ENCODE measurements at places on chromosomes 5 and 9.

DNA sequence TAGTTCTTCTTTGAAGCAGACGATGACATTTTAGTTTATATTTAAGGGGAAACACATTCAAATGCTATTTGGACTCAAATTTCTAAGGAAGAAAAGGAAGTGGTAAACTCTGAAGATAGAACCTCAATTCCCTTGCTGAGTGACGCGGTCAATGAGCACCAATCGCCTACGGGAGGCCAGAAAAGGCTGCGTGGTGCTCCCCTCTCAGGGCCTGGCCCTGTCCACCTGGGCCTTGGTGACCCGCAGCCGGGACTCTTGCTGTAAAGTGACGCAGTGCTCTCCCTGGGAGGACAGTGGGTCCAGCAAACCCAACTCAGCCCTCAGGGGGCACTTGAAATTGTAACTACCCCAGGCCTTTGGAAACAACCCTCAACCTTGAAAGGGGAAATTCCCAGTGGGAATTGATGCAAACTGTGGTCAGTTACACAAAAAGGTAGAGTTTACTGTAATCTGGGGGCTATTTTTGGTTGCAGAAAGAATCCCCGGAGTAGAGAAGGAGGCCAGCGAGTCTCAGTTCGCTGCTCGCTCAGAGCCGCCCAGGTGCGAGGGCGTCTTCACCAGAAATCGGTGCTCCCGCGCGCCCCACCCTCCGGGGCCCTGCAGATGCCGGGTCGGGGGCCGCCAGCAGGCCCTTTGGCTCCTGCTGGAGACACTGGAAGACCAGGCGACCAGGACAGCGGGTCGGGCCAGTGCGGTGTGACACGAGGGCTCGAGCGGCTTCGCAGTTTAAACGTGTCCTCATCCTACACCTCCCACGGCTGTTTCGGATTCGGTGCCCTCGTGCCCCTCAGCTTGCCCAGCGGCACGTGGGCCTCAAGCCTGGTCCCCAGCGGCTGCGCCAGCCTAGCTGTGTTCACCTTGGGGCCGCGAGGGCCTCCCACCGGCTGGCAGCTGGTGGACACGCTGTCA is 1.4 kb upstream of the ANKRD33B start:
- DNase-seq: no peak

- DNase-seq: no peak
Measured at GRCh38 chr9:73327149-73327548, 175.5 kb downstream of the ANXA1 start.

- DNase-seq: no peak
Measured at GRCh38 chr5:157593052-157593757, 17.6 kb upstream of the ADAM19 start.

- DNase-seq: peak; percentile 6
Measured at GRCh38 chr5:141814064-141814964, 63.9 kb downstream of the PCDH1 start.

GRCh38 chr5:82799361-82800077 is 277.7 kb downstream of the TMEM167A start:
- DNase-seq: no peak

DNA sequence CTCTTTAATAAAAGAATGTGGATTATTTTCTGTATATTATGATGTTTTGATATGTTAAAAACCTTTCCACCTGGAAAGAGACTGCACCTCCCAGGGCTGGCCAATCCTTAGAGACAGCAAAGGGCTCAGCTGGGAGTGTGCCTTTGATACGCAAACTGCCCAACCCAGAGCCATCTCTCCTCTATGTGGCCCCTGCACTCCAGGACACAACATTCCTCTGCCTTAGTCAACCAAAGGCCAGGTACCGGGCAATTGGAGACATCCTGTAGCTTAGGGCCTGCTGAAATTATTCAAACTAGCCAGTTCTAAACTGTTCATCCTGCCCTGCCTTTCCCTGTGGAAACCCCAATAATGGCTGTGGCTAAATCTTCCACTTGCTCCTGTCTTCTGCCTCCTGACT is 5.0 kb upstream of the HSPB3 start:
- DNase-seq: no peak

DNA sequence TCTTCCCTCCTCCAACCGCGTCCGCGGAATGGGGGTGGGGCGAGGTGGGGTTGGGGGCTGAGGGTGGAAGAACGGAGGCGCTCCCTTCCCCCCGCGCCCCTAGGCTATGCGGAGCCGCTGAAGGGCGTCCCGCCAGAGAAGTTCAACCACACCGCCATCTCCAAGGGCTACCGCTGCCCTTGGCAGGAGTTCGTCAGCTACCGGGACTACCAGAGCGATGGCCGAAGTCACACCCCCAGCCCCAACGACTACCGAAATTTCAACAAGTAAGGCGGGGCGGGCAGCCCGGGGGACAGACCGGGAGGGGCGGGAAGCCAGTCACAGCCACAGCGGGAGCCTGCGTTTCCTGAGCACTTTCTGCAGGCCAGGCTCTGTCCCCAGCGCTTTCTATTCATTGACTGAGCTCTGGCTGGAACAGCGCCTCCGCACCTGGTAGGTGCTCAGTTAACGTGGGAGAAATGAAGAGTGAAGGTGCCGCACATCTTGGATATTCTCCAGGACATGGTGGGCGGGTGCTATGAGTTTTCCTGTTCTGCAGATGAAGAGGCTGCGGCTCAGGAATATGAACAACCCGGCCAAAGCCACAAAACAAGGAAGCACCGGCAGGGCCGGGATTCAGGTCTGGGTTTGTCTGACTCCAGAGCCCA is 11.3 kb downstream of the MYOZ3 start:
- DNase-seq: no peak

GRCh38 chr5:51890435-51891116 is 507.3 kb downstream of the ISL1 start:
- DNase-seq: no peak

- DNase-seq: no peak
Measured at GRCh38 chr9:94882966-94883641, 156.6 kb downstream of the AOPEP start.

- no peak for DNase-seq
Measured at GRCh38 chr5:124606543-124606942, 139.9 kb downstream of the ZNF608 start.

DNA sequence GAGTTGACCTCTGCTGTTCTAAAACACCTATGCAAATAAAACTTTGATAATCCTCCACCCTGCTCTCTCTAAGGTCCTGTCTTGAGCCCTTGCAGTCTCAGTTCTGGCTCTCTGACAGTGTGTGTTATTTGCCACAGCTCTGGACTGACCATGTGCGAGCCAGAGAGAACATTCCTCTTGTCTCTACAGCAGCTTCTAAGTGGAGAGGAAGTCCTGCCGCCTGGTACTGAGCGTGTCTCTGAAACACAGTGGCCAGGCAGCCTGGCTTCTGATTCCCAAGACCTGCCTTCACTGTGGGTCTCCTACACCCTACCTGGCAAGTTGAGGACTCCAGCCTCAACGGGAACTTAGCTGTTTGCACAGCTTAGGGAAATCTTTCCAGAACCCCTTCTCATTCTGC is 61.6 kb downstream of the ENTREP1 start:
- DNase-seq: no peak

- no peak for DNase-seq
Measured at GRCh38 chr5:170791325-170791954, 7.9 kb downstream of the GABRP start.

DNA sequence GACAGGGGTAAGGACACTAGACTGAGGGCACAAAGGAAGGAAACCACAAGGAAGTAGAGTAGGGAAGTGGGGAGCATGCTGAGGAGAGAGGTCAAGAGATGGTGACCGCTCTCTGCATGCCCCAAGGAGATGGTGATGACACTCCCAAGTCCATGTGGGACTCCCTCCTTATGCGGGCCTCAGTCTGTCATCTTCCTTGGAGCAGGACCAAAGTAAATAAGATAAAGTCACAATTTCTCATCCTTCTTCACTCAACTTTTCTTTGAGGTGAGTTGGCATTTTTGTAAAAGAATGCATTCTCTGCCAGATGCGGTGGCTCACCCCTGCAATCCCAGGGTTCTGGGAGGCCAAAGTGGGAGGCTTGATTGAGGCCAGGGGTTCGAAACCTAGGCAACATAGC is 256.7 kb downstream of the DOCK8 start:
- no peak for DNase-seq

DNA sequence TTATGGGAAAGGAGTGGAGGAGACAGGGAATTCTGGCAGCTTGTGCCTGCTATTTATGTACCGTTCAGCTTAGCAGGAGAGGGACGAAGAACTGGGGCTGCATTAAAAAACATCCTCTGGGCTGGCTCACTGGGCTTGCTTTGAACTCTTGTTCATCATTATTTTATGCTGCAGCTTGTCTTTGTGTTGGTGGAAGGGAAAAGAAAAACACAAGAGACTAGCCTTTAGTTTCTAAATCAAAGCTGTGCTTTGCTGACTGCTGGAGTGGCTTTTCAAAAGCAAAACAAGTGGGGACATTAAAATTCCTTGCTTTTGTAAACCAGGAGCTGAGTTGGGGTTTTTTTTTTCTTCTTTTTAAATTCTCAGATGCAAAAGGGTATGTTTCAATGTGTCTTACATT is 5.9 kb upstream of the RGMB start:
- DNase-seq: no peak

GRCh38 chr5:137142764-137143605 is 356.1 kb downstream of the SPOCK1 start:
- no peak for DNase-seq

DNA sequence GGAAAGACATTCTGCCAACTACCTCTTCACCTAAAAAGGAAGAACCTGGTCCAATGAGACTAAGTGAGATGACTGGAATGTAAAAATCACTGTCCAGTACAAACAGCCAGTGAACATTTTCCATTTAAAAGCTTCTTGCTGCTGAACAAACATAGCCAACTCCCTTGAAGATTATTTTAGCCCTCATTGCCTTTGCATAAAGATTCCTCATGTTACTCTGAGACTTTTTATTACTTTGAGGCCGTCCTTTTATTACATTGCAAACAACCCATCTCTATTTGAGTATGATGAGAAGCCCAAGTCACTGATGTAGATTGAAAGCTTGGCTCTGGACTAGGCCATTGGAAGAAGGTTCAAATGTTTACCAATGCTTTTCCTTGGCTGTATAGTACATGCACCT is 649.8 kb downstream of the CETN3 start:
- DNase-seq: no peak

DNA sequence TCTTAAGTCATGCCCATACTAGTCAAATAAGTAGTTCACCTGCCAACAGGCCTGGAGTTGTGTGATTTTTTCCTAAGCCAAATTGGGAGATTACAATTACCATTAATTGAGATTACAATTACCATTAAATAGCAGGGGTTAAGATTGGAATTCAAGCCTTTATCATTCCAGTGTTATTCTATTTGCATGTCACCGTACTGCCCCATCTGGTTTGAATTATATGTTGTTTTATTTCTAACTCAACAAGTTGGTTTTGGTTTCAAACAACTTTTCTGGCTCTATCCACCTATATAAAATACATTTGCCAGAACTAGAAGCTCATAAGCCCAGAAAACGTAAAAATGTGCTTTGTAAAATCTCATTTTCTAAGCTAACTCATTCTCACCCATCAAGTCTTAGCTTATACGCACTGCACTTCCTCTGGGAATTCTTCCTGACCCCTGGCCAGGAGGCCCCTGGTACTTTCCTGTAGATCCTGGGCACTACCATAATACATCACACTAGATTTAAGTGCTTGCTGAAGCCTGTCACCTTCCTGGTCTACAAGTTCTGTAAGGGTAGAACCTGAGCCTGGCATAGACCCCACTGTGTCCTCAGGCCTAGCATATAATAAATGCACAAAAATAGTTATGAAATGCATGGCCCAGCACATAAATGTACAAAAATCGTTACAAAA is 242.0 kb upstream of the TRPM3 start:
- no peak for DNase-seq

DNA sequence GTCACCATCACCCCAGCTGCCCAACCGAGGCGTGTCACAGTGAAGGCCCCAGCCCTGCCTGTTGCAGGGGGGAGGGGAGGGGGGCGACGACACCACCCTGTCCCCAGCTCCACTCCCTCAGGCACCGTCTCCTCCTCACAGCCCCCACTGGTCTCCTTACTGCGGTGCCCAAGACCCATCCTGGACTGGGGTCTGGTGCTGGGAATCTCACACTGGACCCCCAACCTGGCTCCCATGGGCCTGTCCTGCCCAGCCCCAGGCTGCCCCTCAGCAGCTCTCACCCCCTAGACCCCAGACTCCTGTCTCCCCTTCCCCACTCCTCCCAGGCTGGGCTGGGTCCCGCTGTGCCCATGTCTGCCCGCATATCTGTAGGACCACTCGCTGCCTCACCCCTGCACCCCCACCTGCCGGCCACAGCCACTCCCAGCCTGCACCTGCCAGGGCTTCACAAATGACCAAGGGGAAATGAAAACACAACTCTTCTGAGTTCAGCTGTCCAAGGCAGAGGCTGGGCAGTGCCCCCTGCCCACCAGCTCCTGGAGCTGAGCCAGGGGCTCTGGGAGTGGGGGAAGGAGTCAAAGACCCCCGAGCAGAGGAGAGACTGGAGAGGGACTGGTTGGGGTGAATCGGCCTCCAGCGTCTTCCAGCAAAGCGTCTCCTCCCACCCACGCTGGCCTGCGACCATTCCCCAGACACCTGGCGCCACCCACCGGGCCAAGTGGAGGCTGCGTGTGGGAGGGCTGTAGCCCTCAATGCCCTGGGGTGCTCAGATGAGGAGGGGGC is 32.6 kb upstream of the EGFL7 start:
- DNase-seq: peak; percentile 46

GRCh38 chr5:160185626-160186360 is 43.5 kb upstream of the FABP6 start:
- DNase-seq: no peak

DNA sequence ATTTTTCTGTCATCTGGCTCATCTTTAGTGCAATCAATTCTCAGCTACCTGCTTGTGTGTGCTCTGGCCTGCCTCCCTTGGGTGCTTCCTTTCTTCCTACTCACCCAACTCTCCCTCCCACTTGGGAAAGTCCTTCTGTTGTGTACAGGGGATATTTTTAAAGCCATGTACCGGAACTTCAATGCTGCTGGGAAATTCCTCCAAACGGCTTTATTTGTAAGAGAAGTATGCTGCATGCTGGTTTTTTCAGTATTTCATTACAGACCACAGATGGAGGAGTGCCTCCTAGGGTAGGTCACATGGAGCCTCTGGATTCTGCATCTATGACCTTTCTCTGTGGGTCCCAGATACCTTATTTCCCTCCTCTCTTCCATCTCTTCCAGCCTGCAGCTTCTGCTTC is 5.4 kb upstream of the HMHB1 start:
- no peak for DNase-seq

- no peak for DNase-seq
Measured at GRCh38 chr9:34964458-34964857, 6.4 kb downstream of the PHF24 start.

GRCh38 chr5:125149527-125149926 is 403.1 kb upstream of the ZNF608 start:
- no peak for DNase-seq

GRCh38 chr9:94745806-94746540 is 19.5 kb downstream of the AOPEP start:
- DNase-seq: no peak
